IPS DF 19.7 (cell line): ENCODE measurements at places on chromosomes 16 and 17.

- no peak for DNase-seq
Measured at GRCh38 chr17:72295916-72296315, 175.1 kb downstream of the SOX9 start.

DNA sequence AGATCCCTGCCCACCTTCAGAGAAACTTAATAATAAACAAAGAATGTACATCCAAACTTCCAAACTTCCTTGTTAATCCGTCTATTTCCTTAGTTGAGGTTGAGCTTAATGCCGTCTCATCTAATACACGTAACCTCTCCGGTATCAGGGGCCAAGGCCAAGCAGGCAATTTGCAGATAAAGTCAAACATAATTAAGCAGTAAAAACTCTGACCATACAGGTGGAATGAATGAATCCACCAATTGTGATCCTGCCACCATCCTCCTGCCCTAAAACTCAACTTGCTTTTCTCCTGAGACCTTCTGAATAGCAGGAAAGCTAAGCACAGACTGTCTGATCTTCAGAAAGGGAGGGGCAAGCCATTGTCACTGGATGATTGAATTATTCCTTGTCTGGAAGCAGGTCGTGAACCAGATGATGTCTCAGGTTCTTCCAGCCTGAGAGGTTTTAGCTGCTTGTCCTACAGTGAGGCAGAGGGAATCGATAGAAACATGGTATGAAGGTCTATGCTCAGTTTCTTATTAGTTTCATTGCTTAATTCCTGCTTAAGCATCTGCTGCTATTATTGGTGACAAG is 1111.8 kb upstream of the EEF2KMT start:
- DNase-seq = no peak

DNA sequence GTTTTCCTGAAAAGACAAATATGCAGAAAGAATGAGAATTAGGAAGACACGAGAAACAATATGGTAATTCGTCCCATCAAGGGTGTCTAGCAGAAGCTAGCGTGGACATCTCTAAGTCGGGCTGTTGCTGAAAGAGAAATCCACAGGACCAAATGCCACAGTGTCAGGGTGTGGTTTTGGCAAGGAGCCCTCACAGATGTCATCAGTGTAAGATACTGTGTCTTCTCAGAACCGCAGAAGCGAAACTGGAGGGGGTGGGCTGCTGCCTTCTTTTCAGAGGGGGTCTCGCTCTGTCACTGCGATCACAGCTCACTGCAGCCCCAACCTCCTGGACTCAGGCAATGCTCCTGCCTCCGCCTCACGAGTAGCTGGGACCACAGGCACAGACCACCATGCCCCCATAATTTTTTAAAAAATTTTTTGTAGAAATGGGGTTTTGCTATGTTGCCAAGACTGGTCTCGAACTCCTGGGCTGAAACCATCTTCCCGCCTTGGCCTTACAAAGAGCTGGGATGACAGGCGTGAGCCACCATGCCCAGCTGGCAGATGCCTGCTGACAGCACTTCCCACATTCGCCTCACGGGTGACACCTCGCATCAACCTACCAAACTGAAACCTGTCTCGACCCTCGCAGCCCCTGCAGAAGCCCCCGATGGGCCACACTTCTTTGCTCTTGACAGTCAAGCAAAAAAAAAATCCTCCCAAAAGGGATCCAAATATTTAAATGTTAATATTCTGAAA is 26.2 kb downstream of the TRAP1 start:
- no peak for DNase-seq

DNA sequence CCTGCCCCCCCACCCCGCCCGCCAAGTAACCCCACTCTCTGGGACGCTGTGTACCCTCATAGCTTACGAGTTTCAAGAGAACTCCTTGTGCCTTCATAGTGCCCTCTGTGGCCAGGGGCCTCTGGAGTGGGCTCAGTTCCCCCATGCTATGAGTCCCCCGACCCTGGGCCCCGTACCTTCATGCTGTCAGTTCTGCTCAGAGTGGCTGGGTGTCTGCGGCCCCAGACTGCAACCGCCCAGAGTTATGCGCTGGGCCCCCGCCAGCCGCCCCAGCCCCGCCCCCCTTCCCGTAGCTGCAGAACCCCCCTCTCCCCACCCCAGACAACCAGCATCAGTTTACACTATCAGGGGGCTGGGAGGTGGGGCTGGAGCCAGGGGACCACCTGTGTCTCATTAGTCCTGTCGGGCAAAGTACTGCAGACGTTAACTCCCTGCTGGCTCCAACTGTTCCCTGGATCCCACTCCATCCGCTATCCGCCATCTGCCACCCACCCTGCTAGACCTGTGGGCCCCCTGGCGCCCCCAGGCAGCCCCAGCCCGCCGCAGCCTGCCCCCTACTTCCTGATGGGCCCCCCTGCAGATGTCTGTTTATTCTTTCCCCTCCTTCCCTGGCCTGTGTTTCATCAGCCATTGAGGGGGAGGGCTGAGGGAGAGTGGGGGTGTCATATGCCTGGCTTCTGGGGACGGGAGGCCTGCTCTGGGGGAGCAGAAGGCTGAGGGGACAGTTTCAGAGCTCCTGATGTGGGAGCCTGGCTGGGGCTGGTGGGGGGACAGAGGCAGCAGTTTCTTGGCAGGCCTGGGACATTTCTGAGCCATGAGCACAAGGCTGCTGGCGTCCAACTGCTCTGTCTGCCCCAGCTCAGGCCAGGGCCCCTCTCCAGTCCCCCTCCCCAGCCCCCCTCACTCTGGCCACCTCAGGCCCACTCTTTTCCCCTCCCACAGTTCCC is at the start of gene MFAP4:
TSS of gene MFAP4 (minus strand) at position 217 of the 947 bp plus-strand sequence. CDS start at position 182, 35 bp downstream.
- no peak for DNase-seq

DNA sequence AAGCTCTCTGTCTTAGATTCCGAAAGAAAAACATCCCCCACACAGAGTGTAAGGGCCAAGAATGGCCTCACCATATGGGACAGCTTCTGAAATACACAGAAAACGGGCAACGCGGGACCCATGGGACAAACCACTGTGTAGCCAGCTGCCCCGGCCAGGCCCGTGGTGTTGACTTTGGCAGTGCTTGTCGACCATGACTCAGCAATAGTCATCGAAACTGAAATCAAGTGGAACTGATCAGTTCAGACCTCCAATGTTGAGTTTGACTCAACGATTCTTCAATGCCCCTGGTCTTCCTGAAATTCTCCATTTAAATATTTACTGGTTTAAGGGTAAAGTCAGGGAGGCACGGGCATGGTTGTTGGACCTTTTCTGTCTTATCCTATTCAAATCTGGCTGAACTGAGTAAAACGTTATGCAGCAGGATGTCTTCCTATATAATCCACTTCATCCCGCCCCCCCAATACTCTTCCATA is 27.5 kb downstream of the ZFHX3 start:
- DNase-seq = no peak
